HL-60 (cell line): ENCODE measurements at places on chromosomes 2 and 18.

DNA sequence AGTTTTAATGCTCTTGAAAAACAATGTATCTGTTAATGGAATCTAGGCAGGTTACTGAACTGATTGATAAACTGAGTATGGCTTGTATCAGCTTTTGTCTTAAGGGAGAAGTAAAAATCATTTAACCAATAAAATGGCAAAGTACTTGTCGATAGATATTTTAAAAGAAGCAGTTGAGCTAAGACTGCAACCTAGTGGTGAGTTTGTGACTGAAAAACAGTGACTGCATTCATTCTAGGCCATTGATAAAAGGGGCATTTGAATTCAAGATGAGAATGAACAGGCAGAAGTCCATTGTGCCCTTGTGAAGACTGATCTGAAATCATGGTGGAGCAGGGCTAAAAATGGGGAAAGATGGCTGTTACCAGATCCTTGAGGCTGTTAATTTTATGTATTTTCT is 59.4 kb upstream of the MSTN start:
- no peak for DNase-seq

- no peak for DNase-seq
These were observed 779.8 kb downstream of the RNF144A start for GRCh38 chr2:7697052-7697451.

- no peak for DNase-seq
These were observed 164.6 kb downstream of the CAMKMT start for GRCh38 chr2:44526352-44526751.

- no peak for DNase-seq
These were observed 99.6 kb upstream of the ATP8B1 start for GRCh38 chr18:57902721-57903120.

- no peak for DNase-seq
These were observed 105.4 kb downstream of the ETAA1 start for GRCh38 chr2:67502346-67503065.

- DNase-seq: no peak
These were observed 123.1 kb upstream of the XIRP2 start for GRCh38 chr2:166765141-166765540.
